Heart right ventricle (tissue), 16 donors: ENCODE measurements at places on chromosomes 6 and 20. TPM values are rescaled to one million over a fixed set of nuclear protein-coding genes. Genes with fewer than 3 reads are reported as not detected.

Gene PI3
- not detected for polyA plus RNA-seq

Gene PPARD
- 15.3 TPM for polyA plus RNA-seq

Gene SNHG17
- 22.9 TPM for polyA plus RNA-seq

Gene OCSTAMP
- not detected for polyA plus RNA-seq

DNA sequence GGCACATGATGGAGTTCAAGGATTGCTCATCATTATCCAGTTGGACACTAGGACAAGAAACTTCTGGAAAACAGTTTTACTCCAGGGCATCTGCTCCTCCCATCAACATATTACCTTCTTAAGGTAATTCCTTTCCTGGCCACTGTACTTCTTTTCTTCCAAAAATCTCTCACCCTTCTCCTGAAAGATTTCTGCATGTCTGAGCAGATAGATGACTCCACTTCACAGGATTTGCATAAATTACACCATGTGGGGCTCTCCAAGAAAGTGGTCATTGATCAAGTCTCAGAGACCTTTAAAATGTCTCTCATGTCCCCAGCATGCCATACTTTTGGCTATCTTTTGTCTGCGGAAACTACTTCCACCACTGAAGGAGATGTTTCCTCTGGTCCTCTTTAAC lies 103.2 kb upstream of the TNFAIP3 start:
- H3K27me3 ChIP-seq, result no peaks in the 10 kb centered on the region
- no peak overlapping the region for H3K4me3 ChIP-seq
- H3K36me3 ChIP-seq, result no peaks in the 10 kb centered on the region
- no peak overlapping the region for H3K27ac ChIP-seq

- no peak for DNase-seq
- H3K4me1 ChIP-seq, result no peaks in the 10 kb centered on the region
These were observed 22.1 kb downstream of the DEK start for GRCh38 chr6:18242062-18242851.

DNA sequence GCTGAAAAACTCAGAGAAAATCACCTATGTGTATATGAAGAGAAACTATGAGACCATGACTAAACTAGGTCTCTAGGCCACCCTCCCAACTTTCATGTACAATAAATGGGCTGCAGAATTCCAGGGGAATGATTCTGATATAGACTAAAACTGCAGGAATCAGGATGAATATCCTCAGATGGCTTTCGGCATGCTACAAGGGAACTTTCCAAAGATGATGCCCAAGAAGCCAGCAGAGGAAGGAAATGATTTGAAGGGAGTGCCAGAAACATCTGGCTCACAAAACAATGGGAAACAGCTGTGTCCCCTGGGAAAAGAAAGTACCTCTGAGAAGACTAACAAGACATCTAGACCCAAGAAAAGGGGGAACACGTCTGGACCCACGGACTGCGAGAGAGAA lies 41.1 kb downstream of the PLN start:
- peaks cover 55% of the 10 kb centered on the region for H3K4me1 ChIP-seq
- no peak overlapping the region for H3K27ac ChIP-seq
- H3K4me3 ChIP-seq, result no peak overlapping the region
- DNase-seq, result no peak
- no peaks in the 10 kb centered on the region for H3K36me3 ChIP-seq
- H3K27me3 ChIP-seq, result no peaks in the 10 kb centered on the region

DNA sequence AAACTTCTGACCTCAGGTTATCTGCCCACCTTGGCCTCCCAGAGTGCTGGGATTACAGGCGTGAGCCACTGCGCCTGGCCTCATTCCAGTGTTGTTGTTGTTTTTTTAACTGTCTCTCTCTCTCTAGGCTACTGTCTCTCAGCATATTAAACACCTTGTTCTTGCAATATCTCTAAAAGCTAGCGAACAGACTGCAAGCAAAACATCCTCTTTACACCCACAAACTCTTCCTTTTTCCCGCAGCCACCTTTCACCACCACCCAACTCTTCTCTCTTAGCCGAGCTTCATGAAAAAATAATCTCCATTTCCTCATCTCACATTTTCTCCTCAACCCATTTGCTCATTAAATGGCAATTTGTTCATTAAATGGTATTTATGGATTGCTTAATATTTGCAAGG lies 45.5 kb downstream of the SGK1 start:
- no peak overlapping the region for H3K4me3 ChIP-seq
- DNase-seq, result no peak
- H3K36me3 ChIP-seq, result no peaks in the 10 kb centered on the region
- H3K27me3 ChIP-seq, result no peaks in the 10 kb centered on the region
- H3K4me1 ChIP-seq, result peaks cover 12% of the 10 kb centered on the region
- no peak overlapping the region for H3K27ac ChIP-seq

- H3K4me3 ChIP-seq, result no peak overlapping the region
- no peaks in the 10 kb centered on the region for H3K36me3 ChIP-seq
- DNase-seq, result no peak
- no peaks in the 10 kb centered on the region for H3K4me1 ChIP-seq
These were observed 73.0 kb upstream of the HMGN3 start for GRCh38 chr6:79307321-79308036.

DNA sequence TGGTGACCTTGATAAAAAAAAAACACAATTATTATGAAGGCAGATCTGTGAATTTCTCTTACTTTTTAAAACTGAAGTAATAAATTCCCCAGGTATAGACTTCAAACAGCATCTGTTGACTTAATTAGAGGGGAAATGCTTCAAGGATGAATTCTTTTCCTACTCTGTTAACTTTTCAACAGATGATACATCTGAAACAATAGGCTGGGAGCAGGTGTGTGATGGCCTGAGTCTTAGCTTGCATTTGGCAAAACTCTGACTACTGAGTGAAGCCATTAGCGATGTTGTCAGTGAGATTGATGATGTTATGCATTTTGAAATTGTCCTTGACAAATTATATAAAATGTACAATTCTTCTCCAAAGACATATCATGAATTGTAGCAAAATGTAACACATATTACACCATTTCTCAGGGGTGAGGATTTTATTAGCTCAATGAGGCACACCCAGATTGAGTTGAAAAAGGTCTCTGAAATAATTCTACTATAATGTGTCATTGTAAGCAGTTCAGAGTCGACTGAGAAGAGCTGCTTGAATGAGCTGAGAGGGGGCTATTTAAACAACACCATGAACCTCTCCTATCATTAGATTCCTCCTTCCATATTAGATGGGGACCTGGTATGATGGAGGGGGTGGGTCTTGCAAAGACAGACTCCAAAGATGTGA lies 39.6 kb upstream of the OGFRL1 start:
- no peak for DNase-seq
- no peaks in the 10 kb centered on the region for H3K36me3 ChIP-seq
- no peak overlapping the region for H3K4me3 ChIP-seq
- peak overlapping the region; percentile 79 for H3K27ac ChIP-seq

DNA sequence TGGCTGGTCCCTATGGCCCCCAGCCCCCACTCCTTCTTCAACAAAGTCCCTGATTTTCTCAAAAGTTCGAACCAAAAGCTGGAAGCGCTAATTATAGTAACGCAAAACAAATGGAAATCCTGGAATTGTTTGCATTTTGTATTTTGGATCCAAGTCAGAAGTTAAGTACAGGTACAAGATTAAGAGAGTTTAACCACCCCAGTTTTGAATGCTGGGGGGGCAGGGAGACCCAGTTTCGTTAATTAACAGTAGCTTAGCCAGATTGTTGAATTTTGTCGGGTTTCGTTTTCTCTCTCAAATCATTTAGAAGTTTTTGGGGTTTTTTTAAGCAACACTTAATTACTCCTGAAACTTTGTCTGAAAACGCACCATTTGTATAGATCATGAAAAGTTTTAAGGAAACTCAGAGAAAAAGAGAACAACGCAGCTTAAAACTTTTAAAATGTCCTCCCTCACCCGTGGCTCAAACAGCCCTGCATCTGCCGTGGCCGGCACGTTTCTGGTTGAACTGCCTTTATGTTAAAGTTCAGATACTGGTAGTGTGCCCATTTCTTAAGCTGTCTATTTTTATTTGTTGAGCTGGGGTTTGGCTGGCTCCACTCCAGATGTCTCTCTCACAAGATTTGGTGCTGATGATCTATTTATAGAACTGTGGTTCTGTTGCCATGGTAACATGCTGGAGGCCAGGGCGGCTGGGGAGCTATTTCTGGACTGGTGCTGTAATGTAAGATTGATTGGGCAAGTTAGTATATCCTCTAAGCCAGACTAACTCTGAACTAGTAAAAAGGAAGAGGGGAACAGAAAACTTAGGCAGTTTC lies 55.0 kb downstream of the GNAS start:
- peak overlapping the region; percentile 24 for H3K4me3 ChIP-seq
- peaks cover 86% of the 10 kb centered on the region for H3K36me3 ChIP-seq
- peak overlapping the region; percentile 74 for H3K27ac ChIP-seq
- H3K4me1 ChIP-seq, result peaks cover 72% of the 10 kb centered on the region

DNA sequence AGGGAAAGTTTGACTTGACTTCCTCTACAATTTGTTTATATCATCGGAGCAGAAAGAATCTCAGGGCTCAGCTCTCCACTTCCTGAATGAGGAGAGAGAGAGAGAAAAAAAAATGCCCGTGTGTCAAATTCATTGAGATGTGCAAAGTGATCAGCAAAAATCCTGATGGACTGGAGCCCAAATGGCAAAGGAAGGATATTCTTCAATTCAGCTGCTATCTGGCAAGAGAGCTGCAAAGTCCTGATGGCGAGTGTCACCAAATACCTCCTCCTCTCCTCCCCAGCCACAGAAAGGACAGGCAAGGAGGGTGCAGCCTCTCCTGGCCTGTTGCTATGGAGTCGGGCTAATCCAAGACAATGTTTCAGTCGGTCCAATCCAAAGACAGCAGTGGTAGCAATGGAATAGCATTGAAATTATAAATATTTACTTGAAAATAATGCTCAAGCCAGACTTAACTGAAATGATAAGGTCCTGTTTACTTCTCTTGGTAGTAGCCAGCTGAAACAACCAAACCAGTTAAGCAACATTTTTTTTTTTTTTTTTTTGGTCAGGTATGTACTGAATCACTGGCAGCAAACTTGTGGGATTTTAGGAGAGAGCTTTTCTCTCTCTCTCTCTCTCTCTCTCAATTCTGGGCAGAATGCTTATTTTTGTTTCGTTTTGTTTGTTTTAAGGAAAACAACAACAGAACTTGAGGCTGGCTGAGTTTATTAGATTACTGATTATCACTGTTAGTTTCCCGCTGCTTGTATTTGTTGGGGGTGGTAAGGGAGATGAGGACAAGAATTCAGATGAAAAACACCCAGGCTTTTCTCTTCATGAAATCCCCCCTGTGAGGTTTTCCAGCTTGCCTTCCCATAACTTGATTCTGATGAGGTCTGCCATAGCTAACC lies 204.2 kb downstream of the BCAS1 start:
- no peaks in the 10 kb centered on the region for H3K36me3 ChIP-seq
- no peaks in the 10 kb centered on the region for H3K27me3 ChIP-seq
- H3K4me1 ChIP-seq, result peaks cover 21% of the 10 kb centered on the region
- peak overlapping the region; percentile 72 for H3K27ac ChIP-seq

DNA sequence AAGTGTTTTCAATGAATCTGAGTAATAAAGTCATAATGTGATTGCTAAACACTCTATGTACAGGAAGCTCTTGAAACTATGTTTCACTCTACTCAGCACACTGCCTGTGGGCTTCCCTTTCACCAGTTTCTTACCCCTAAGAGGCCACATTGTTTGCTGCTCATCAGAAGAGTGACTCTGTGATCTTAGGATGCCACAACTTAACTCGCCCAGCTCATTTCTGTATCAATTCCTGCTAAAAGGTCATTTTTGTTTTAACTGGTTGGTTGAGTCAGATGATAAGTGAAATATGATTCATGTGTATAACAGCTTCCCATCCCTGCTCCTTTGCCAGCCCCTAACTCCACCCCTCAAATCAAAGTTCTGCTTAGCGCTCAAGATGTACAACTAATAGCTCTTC lies 9.8 kb upstream of the NDUFAF4 start:
- H3K4me3 ChIP-seq, result no peak overlapping the region
- H3K36me3 ChIP-seq, result no peaks in the 10 kb centered on the region
- no peak overlapping the region for H3K27ac ChIP-seq
- H3K4me1 ChIP-seq, result no peaks in the 10 kb centered on the region
